ENCODE measurements at places on chromosomes 4 and X.

GRCh38 chrX:153573984-153574383 lies 25.0 kb downstream of the CCNQ start:
- DNase-seq = no peak

DNA sequence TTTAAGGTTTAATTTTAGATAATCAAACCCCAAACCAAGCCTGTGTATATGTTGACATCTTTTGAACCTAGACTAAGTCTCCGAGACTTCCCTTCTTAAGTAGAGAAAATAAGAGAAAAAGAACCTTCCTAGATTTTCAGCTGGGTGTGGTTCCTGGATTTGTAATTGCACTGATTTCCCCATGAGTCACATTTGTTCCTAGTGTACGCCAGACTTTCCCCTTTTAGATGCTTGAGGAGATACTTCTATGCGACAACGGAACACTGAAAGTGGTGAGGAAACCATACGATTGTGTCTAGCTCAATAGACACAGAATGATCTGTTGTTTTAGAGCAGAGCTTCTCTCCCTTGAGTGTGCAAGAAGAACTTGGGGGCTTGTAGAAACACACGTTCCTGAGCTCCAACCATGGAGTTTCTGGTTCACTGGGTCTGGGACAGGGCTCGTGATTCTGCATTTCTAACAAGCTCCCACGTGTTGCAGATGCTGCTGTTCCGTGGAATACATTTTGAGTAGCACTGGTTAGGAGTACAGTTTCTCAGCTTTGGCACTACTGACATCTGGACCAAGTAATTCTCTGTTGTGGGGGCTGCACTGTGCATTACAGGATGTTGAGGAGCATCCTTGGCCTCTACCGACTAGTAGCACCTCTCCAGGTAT lies 87.1 kb downstream of the AMELX start:
- DNase-seq = no peak

DNA sequence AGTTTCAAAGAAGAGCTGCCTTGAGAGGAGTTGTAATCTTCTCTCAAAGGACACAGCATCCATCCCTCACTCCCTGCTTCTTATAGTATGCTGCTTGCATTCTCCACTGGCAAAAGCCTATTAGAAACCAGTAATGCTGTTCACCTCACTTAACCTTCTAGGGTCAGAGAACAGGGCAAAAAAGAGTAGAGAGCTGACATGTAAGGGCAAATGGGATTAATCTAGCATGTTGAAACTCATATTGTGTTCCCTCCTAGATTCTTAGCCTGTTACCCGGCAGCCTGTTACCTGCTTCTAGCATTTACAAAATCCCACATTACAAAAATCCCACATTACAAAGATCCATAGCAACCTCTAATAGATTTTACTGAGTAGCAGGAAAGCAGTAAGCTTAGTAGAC lies 244.7 kb downstream of the SLC7A11 start:
- DNase-seq = no peak

DNA sequence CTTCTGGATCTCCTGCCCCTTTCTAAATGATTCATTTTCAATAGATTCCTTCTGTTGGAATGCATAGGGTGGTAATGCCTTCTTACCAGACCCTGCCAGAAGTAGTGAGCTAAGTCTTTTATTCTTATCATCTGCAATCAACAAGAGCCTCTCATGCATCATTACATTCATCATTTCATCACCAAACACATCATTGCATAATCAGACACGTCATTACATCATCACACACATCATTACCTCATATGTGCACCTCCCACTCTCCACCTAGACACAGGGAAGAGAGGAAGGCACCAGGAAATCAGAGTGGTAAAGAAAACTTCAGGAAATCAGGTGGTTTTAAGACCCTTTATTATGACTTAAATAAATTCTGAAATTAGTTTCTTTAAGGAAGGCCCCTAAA lies 45.0 kb downstream of the VCX2 start:
- DNase-seq = no peak

DNA sequence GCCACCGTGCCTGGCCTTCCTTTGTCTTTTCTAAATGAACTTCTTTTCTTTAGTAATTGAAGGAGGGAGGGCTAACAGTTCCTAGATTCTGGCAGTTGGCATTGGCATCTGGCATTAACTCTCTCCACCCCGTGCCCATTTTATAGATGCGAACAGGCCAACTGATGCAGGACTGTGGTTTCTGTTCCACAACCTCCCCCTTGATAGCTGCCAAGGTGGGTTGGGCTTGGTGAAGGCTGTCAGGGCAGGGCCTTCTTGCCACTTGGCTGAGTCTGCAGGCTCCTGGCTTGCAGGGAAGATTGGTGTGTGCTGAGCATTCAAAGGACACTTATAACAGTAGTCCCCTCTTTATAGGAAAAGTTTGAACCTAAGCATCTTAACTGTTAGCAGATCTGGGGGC lies 4.3 kb downstream of the SOWAHD start:
- DNase-seq = peak; percentile 49

DNA sequence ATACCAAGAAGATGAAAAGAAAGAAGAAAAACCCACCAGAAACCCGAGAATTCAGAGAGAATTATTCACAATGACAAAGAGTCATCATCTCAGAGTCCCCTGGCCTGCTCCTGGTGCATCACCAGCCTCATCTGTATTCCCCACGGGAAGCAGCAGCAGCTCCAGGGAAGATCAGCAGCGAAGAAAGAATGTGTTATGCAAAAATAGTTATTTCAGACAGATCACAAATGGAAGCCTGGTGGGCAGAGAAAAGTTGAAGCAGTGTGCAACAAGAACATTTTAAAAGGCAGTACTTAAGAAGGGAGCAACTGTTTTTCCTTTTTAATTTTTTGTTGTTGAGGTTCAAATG lies 189.2 kb downstream of the PPP3CA start:
- no peak for DNase-seq

GRCh38 chr4:6781561-6781960 lies 966 bp upstream of the KIAA0232 start:
- DNase-seq = no peak

- no peak for DNase-seq
These were observed 2.4 kb upstream of the FGB start for GRCh38 chr4:154560419-154560801.

GRCh38 chrX:75149654-75150053 lies 6.4 kb downstream of the ABCB7 start:
- DNase-seq = no peak
